ENCODE measurements at places on chromosomes 5 and 9.

DNA sequence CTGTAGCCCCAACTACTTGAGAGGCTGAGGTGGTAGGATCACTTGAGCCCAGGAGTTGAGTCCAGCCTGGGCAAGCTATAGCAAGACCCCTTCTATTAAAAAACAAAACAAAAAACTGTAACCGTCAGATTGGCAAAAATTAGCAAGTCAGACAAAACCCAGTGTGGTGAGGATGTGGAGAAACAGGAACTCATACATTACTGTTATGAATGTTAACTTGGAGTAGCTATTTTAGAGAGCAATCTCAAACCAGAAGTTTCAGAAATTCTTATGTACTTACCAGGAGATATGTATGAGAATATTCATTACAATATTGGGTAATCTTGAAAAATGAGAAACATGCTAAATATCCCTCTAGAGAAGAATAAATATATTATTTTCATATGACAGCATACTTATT is 120.3 kb downstream of the INVS start:
- no peak for DNase-seq

- no peak for DNase-seq
These were observed 592.2 kb downstream of the ANXA1 start for GRCh38 chr9:73743826-73744225.

GRCh38 chr5:37533851-37534250 is 154.7 kb downstream of the WDR70 start:
- no peak for DNase-seq

DNA sequence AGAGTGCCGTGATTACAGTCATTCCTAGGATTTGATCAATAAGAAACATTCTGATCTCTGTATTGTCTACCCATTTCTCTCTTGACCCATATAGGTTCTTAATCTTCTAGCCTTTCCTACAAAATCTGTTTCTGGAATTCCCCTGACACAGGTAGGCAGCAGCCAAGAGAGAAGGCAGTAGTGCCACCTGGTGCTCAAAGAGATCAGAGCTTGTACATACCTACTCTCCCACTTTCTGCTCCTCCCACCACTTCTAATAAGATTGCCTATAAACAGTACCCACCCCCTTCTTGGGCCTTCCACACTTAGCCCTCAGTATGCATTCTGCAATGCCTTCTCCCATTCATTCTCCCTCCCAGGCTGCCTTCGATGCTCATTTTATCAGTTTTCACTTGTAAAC is 117.4 kb upstream of the RORB start:
- peak; percentile 86 for DNase-seq

DNA sequence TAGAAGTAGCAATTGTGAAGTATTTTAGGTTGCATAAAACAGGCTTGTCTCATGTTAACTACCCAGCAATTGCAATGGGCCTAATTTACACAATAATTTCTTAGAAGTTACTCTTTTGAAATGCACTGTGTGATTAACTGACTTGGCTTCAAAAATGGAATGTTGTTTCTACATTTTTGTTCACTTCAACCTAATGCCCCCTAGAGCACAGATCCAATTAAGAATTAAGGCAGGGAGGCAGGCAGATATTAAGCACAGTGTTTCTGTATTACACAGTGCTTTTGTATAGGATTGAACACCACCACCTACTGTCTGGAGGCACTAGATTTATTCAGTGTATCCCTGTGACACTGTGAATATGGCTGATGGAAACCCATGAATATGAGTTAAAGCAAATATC is 302.1 kb downstream of the FBXL17 start:
- no peak for DNase-seq

GRCh38 chr5:155605920-155606319 is 592.4 kb downstream of the KIF4B start:
- DNase-seq, result no peak

GRCh38 chr9:134406366-134407120 is 80.3 kb downstream of the RXRA start:
- no peak for DNase-seq

DNA sequence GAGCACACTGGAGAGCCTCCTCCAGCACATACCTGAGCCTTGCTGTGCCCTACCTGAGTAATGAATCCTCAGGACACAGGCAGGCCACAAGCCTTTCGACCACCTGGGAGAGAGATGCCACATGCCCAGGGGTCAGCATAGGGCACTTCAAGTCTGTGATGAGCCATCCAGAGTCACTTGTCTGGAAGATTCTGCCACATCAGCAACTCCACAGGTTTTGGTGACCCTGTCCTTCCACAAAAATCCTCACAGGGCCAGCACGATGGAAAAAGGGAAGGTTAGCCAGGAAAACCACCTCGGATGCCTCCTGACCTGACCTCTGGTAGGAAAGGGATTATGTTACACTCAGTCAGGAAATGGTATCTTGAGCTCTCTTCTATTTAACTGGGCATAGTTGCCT is 46.8 kb downstream of the FRMD3 start:
- no peak for DNase-seq

DNA sequence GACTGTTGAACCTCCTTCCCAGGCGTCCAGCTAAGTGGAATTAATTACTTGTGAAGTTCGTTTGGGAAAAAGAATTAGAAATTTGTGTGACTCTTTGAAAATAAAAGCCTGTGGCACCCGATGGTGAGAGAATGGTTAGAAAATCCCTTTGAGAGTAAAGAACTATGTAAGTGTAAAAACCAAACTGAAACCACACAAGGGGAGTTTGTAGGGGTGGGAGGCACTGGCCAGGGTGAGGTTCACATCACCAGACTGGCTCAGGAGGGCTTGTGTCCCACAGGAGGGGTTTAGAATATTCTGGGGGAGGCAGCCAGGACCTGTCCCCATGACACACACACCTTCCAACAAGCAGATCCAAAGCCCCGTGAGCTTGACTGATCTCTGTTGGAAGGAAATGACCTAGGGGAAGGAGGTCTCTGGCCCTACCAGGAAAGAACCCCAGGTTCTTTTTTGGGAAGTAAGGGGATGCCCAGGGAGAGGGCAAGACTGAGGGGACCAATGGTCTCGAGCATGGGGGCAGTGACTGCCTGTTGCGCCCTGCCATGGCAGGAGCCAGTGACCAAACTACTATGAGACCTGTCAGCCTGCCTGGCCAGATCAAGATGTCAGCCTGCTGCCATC is 4.3 kb downstream of the SPATA24 start:
- no peak for DNase-seq

GRCh38 chr9:63859475-63860215 is 1425.4 kb downstream of the FOXD4L5 start:
- DNase-seq, result no peak

DNA sequence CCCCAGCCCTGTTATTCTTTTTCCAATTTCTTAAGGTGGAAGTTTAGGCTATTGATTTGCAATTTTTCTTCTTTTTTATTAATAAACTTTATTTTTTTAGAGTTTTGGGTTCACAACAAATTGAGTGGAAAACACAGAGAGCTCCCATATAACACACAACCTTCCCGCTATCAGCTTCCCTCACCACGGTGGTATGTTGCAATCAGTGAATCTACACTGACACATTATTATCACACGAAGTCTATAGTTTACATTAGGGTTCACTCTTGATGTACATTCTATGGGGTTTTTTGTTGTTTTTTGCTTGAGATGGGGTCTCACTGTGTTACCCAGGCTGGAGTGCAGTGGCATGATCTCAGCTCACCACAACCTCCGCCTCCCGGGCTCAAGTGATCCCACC is 4.8 kb upstream of the NFX1 start:
- DNase-seq, result no peak

GRCh38 chr5:105632043-105632442 is 2038.7 kb downstream of the EFNA5 start:
- DNase-seq, result no peak

- no peak for DNase-seq
These were observed 156.8 kb upstream of the TBC1D2 start for GRCh38 chr9:98412101-98412842.

DNA sequence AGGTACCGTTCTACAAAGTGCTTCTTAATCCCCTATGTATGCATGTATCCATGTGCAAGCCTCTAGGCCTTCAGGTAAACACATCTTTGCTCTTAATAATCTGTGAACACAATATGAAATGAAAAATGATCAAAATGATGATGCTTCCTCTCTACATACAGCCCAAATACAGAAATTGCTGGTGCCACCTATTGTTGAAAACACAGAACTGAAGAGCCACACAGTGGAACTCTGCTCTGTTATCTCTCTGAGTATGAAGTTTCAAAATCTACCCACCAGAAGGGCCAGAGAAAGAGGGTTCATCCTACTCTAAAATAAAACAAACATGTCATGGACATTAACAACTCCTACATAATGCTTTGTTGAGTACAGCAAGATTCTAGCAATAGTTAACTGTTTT is 71.3 kb downstream of the GLIS3 start:
- DNase-seq, result peak; percentile 10

DNA sequence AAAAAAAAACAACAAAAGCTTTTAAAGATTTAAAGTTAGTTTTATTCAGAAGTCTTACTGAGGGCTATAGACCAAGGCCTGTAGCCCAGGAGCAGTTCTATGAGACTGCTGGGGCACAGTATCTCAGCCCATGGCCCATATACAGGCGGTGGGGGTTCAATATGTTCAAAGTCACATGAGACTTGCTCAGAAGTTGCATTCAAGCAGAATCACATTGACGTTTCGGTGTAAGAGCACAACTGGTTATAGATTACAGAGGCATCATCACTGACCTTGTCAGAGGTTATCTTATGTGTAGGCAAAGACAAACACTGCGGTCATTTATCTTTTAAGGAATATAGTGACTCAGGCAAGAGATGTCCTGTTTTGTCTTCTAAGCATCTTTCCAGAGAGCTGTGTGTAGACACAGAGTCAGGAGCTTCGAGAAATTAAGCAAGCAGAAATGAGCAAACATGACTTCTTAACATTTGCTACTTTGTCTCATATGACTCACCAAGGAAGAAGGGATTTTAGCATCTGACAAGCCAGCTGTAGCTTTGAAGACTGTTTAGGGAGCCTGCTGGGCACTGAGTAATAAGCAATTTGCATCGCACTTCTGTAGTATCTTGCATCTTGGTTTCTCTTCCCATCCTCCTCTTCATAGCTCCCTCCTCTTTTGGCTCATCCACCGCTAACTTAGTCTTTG is 12.9 kb upstream of the F2RL1 start:
- peak; percentile 77 for DNase-seq

- DNase-seq, result peak; percentile 65
These were observed 250.2 kb downstream of the PDZD2 start for GRCh38 chr5:31889001-31889561.

- peak; percentile 77 for DNase-seq
These were observed 117.9 kb downstream of the ZSWIM6 start for GRCh38 chr5:61449804-61450492.

- DNase-seq, result no peak
These were observed 18.3 kb upstream of the TNFSF15 start for GRCh38 chr9:114824110-114824509.

- DNase-seq, result no peak
These were observed 82.4 kb downstream of the PCSK1 start for GRCh38 chr5:96350678-96351077.

- peak; percentile 80 for DNase-seq
These were observed 40.9 kb downstream of the VLDLR start for GRCh38 chr9:2662496-2662895.

- no peak for DNase-seq
These were observed 62.6 kb upstream of the LRRTM2 start for GRCh38 chr5:138937392-138938387.

DNA sequence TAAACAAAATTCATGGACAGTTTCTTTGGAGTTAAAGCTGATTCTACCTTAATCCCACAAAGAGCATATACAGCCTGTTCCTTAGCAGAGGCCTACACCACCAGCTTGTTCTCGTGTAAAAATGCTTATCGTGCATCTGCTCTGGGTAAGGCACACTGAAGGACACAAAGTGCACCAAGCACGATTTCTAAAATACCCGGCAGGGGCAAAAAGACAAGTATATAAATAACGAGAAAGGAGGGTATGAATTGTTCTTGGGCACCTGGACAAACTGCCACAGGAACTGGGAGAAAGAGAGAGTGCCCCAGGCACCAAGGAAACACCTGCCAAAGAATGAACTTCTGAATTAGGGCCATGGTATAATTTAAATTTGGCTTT is 25.3 kb downstream of the NSUN2 start:
- DNase-seq, result no peak

- DNase-seq, result no peak
These were observed 98.1 kb upstream of the TUT7 start for GRCh38 chr9:86452201-86452828.

GRCh38 chr5:55988979-55989638 is 5.7 kb downstream of the IL6ST start:
- no peak for DNase-seq

GRCh38 chr5:84149094-84149493 is 235.6 kb downstream of the EDIL3 start:
- peak; percentile 42 for DNase-seq

GRCh38 chr5:151267491-151268260 is 14.7 kb downstream of the GM2A start:
- DNase-seq, result no peak

DNA sequence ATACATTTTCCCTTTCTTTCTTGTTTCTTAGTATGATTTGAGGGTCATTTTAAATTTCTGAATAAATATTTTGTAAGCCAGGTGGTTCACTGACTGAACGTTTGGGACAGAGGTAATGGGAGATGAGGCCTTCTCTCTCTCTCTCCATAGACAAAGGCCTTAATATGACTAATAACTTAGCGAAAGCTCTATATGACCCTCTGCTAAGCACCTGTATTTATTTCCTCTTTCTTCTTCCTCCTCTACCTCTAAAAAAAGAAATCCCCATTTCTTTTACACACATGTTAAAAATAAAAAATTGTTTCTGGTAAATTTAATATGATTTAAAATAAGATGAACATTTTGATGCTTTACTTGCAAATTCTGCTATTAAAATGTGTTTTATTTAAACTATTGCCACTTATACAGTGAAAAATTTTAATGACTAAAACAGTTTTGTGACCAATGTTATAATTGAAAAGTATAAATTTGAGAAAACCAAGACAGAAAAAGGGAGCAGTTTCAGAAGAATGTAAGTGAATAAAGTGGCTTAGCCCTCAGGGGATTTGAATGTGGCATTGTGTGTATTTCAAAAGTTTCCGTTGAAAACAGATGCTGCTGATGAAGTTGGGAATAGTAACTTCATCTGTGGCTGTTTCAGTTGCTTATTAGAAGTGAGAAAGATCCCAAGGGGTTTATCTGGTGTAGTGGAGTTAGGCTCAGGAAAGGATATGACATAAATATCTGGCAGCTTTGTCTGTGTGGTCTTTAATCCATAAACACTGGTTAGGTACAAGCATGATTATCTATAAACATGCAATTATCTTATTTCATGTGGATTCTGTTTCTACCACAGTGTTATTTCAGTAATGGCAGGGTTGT is 128.6 kb upstream of the GRHPR start:
- peak; percentile 42 for DNase-seq

GRCh38 chr9:22044583-22044982 is 35.5 kb upstream of the CDKN2B start:
- DNase-seq, result no peak
